Vagina (tissue), 2 donors: ENCODE measurements at places on chromosomes 1 and 21. TPM values are rescaled to one million over a fixed set of nuclear protein-coding genes. Genes with fewer than 3 reads are reported as not detected.

GRCh38 chr1:201149400-201149799 is 4.9 kb downstream of the TMEM9 start:
- no peak for DNase-seq

Gene PERM1
- not detected for total RNA-seq

Gene TMPRSS3
- 0.25 TPM for total RNA-seq

DNA sequence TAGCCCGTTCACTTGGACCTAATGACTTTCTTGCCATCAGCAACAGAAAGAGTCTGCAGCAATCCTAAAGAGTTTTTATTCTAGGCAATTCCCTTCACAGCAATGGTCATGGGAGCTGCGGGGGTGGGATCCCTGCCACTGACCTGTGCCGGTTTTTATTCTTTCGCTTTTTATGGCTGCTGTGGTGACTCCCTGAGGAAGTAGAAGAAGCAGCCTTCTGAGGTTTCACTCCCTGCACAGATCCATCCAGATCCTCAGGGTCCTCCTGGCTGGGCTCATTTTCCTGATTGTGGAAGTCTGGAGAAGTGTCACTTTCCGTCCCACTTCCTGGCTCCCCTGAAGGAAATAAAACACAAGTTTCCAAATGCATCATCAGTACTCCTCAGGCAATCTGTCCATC is 12.9 kb downstream of the MEAF6 start:
- DNase-seq: no peak

Gene OR2T29
- not detected for total RNA-seq

DNA sequence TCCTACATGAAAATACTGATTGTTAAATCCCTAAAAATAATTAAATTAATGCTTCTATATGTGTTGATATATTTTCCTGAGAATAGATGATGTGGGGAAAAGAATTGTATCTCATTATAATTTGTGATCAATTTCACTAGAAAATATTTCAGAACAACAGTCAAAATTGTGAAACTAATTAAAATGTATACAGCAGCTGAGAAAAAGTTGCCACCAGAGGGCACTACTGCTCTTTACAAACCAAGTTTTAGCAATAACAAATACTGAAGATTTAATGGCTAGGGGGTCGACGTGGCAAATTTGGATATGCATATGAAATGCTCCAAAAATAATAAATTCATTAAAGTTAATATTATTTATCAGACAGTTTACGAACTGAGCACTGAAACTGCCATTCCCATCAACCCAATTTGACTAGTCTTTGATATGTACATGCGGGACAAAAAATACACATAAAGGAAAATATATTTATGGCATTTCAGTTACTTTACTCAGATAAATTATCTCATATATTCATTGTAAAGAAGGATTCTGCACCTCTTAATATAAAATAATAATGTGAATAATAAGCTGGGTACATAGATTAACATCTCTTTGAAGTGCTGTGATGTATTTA is 96.3 kb upstream of the TMPRSS15 start:
- no peak for DNase-seq

DNA sequence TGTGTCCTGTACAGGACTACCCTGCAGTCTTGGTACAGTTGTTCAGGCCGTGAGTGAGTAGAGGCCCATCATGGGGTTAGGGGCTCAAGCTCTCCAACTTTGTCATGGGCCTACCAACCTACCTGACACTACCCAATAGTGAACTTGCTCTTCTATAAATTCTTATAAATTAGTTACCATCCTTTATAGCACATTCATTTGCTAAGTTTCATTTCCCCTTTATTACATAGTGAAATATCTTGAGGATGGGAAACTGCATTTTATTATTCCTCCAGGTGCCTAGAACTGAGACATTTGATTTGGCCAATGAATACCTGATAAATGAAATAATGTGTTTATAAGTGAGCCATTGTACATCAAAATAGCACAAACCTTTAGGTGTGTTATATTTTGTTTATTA is 9.1 kb upstream of the CTH start:
- no peak for DNase-seq

DNA sequence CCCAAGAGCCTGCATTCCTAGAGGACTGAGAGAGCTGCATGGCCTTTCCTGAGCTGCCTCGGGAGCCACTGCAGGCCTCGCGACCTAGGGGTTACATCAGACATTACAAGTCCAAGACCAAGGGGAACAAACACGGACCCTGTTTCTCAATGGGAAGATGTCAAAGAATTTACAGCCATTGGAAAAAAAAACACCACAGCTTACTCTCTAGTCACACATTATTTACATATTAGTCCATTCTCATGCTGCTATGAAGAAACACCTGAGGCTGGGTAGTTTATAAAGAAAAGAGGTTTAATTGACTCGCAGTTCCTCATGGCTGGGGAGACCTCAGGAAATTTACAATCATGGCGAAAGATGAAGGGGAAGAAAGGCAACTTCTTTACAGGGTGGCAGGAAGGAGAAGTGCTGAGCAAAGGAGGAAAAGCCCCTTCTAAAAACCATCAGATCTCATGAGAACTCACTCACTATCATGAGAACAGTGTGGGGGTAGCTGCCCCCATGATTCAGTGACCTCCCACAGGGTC is 8.4 kb upstream of the PRMT2 start:
- no peak for DNase-seq

- DNase-seq: no peak
Measured at GRCh38 chr1:66312271-66312990, 221.5 kb upstream of the SGIP1 start.

GRCh38 chr21:44868707-44869106 is 4.8 kb downstream of the PTTG1IP start:
- DNase-seq: no peak

DNA sequence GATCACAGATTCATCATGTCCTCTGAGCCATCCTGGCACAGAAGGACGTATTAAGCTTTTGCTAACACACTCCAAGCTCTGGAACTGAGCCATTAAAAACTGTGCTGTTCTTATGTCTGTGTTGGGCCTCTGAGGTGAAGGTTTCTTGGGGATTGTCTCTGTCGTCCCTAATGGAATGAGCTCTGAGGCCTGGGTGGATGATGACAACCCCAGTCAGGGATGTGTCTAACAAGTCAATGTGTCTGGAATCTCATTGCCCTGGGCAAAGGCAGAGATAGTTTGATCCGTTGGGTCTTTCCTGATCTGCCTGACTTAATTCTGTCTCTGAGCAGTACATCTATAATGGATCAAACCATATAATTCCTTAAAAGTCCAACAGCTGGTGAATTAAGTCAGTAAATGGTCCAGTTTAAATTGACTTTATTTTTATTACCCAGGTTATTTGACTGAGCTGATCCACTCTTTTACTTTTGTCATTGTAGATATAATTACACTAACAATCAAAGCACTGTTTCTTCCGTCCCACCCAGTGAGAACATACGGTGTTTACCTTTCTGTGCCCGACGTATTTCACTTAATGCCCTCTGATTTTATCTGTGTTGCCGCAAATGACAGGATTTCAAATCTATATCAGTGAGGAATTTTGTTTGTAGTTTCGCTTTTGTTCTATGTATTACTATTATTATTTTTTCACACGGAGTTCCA is 38.8 kb upstream of the OR2B11 start:
- DNase-seq: no peak

GRCh38 chr1:182080040-182080439 is 18.5 kb upstream of the ZNF648 start:
- DNase-seq: peak; percentile 65

Gene SERINC2
- total RNA-seq: 17.4 TPM

DNA sequence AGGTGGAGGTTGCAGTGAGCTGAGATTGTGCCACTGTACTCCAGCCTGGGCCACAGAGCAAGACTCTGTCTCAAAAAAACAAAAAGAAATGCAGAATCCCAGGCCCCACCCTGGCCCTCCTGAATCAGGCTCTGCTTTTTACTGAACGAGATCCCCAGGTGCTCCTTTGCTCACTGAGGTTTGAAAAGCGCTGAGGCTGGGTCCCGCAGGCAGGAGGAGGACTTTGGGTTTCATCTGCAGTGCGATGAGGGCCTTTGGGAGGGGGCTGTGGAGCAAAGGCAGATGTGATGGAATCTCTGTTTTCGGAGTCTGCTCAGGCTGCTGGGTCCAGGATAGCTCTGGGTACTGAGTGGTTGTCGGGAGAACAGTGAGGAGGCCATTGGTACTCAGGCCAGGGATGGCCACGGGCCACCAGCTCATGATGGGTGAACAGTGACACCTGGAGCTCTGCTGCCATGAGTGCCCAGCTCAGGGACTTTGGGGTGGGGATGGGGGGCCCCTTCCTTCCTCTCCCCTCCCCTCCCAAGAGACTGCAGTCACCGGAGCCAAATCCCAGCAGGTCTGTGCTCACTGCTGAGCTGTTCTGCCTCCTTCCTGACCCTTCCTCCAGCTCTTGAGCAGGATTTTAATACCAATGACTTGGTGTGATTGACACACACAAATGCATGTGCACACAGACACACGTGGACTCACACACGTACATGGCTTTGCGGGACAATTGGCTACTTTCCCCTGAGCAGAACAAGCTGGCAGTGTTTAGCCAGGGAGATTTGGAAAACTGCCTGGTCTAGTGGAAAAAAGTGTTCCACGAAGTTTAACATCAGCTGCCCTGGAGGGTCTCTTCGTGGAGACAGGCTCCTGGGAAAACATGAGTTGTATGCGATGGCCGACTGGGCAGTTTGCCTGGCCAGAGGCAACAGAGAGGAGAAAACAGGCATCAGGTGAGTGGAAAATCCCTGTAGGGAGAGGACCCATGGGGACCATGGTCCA is 3.6 kb upstream of the DHRS3 start:
- DNase-seq: no peak

Gene COG2
- total RNA-seq: 20.4 TPM

Gene RBBP5
- 11.3 TPM for total RNA-seq

DNA sequence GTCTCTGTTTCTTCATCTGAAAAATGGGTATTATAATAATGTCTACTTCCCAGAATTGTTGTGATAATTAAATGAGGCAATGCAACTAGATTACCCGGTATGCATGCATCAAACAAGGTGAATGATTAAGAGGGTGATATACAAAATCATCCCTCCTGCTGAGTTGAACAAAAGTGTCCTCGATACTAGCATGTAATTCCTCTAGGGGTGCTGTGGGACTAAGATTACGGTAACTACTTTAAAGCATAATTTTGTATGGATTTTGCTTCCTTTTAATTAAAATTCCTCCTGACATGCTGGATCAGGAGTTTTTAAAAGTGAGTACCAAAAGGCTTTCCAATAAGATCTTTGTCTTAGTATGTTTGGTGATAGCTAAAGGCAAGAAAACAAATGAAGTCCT is 98.7 kb upstream of the PRMT6 start:
- DNase-seq: no peak

DNA sequence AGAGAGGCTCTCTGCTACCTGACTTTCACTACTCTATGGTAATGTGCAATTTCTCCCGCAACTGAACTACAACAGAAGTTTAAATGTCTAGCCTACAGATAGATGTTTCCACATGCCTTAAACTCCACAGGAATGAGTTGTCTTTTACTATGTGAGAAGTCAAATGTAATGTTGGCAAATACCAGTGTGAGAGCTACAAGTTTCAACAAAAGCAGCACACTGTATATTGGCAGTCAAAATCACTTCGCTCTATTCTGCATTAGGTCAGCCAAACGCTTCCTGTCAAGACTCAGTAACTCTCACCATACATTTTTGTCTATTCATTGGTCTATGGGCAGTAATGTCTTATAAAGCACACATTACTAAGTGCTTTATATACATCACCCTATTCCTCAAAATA is 41.9 kb downstream of the LUZP1 start:
- no peak for DNase-seq

DNA sequence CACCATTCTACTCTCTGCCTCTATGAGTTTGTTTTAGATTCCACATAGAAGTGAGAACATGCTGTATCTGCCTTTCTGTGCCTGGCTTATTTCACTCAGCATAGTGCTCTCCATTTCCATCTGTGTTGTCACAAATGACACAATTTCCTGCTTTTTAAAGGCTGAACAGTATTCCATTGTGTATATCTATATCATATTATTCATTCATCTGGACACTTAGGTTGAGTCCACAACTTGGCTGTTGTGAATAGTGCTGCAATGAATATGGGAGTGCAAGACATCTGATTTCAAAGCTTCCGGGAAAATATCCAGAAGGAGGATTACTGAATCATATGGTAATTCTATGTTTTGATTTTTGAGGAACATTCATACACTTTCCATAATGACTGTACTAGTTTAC is 20.1 kb upstream of the DONSON start:
- no peak for DNase-seq

Gene PCBP3
- 4.9 TPM for total RNA-seq

GRCh38 chr1:212677573-212677972 is 22.1 kb downstream of the BATF3 start:
- no peak for DNase-seq

DNA sequence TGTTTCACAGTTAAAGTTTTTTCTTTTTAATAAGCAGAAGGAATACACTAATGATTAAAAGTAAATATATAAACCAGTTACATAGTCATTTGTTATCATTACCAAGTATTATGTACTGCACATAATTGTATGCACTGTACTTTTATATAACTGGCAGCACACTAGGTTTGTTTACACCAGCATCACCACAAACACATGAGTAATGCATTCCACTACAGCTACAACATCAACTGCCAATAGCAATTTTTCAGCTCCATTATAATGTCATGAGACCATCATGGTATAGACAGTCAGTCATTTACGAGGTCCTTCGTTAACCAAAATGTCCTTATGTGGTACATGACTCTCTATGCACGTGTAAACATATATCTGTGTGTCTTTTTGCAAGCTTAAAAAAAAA is 35.2 kb downstream of the SCYL3 start:
- no peak for DNase-seq

DNA sequence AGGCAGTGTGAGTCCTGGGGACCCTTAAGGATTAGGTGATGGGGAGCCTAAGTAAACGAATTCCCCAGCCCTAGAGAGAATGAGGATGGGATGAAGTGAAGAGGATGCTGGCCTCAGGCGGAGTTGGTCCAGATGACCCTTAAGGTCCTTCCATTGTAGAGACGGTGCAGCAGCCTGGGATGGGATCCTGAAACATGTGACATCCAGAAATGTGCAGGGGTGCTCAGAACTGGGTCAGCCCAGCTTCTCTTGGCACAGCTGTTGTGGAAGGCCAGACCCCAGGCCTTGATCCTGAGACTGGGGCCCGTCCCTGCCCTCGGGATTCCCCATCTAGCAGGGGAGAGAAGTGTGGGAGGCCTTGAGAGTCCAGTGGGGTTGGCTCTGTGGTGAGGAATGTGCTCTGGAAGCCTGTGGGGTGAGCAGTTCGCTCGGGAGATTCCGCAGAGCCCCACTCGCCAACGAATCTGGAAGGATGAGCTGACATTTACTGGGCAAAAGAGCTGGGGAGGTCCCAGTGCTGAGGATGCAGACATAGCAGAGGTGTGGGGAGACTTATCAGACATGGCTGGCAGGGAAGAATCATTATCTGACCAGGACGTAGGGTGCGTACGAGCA is 28.1 kb downstream of the A3GALT2 start:
- DNase-seq: no peak

Gene ELAVL4
- total RNA-seq: 2.2 TPM
